Activated T-cell treated with anti-CD3 and anti-CD28 coated beads, Interleukin-2, amount 50 U/mL, for 1 hour (primary cell): ENCODE measurements at places on chromosomes 5 and 9.

GRCh38 chr9:129571298-129572051 is 49.4 kb downstream of the C9orf50 start:
- no peak for DNase-seq

- DNase-seq = no peak
Observed at GRCh38 chr5:110201791-110202190, 512.1 kb downstream of the MAN2A1 start.

- DNase-seq = no peak
Observed at GRCh38 chr5:111472579-111472978, 39.8 kb downstream of the STARD4 start.

DNA sequence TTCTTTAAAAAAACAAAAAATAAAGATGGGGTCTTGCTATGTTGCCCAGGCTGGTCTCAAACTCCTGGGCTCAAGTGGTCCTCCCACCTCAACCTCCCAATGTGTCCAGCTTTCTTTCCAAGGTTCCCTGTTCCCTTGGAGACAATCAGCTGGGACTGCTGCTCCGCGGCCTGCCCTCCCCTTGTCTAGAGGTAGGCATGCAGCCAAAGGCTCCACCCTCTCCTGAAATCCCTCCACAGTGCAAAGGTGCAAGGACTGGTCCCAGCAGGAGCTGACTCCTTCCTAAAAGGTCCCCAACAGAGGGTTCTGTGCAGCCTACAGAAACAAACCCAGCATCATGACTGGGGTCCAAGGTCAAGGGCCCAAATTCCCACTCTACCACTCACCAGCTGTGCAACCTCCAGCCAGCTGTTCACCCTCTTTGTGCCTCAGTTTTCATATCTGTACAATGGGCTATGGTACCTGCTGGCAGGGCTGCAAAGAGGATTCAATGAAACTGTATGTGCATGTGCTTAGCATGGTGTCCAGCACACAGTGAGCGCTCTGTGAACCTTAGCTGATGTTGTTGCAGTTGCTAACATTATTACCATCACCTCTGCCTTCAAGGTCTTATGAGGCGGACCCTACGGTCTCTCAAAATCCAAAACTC is 47.5 kb downstream of the BARX1 start:
- no peak for DNase-seq

DNA sequence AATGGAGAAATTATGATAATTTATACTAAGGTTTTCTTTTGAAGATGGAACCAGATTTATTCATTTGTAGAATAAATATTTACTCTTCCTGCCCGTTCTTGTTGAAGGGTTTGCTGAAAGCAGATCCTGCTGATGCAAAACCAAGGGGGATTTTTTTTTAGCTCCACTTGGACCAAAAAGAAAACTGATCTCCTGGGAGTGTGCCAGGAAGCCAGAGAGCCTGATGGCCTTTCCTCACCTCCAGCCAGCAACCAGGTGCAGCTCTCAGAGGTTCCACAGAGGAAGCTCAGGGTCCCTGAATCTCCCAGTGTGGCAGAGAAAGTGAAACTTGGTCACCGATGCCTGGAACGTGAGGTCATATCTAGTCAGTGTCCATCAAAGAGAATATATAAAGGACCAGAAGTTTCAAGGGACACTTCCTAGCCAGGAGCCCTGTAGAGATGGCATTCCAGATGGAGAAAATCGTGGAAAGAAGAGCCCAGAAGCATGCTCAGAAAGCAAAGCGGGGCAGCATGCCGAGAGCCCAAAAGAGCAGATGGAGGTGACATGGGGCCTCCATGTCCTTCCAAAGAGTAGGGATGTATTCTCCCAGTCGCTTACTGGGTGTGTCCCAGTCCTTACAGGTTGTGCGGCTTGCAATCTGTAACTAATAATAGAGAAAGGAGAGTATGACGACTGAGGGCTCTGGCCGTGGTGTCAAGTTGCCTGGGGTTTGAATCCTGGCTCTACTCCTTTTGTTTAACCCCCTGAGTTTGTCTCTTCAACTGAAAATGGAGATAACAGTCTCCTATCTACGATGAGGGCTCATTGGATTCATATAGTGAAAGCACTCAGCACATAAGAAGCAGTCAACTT is 12.2 kb downstream of the AFAP1L1 start:
- no peak for DNase-seq

GRCh38 chr5:107565791-107566767 is 104.7 kb downstream of the EFNA5 start:
- no peak for DNase-seq

DNA sequence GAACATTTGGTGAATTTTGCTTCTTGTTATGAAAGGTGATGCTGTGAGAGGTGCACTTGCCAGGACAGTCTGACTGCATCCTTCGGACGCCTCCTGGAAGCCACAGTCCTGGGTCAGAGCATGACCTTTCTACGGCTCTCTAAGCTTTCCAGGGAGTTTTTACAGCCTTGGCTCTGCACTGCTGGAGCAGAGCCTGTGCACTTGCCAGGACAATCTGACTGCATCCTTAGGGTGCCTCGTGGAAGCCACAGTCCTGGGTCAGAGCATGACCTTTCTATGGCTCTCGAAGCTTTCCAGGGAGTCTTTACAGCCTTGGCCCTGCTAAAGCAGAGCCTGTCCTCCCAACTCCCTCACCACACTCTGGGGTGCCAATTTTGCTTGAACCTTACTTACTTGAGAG is 49.6 kb downstream of the CCDC180 start:
- no peak for DNase-seq

GRCh38 chr5:131223751-131224386 is 40.0 kb upstream of the CDC42SE2 start:
- no peak for DNase-seq
